ENCODE measurements at places on chromosomes 2 and 18. TPM values are rescaled to one million over a fixed set of nuclear protein-coding genes. Genes with fewer than 3 reads are reported as not detected.

The POTEJ gene
- not detected for polyA plus RNA-seq

The IL1RN gene
- polyA plus RNA-seq, result not detected

The LHCGR gene
- polyA plus RNA-seq, result 0.54 TPM

The C1QL2 gene
- 0.87 TPM for polyA plus RNA-seq

The IKZF2 gene
- polyA plus RNA-seq, result 2.0 TPM

- DNase-seq, result no peak
Measured at GRCh38 chr18:13613591-13614501, 112.5 kb downstream of the FAM210A start.

DNA sequence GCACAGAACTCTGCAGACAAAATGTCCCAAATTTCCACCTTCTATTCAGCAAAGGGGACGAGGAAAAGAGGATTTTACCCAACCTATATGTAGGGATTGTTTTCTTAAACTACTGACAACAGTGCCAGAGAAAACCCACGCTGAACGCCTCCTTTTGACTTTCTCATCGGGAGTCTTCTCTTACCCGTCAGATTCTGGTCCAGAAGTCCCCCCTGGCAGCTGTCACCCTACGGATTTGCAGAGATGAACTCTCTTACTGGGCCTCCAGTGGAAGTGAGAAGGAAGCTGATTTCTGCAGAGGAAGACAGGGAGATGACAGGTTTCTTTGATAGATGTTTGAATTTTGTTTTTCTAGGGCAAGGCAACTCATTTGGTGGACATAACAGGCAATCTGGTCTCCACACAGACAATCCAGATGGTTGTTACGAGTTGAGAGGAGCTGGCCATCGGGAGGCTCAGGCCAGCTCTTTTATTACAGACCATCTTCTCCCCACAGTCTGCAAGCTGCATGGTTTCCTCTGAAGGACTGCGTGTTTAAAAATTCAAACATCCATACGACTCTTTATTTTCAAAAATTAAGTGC lies 804.3 kb downstream of the RNF144A start:
- no peak for DNase-seq

DNA sequence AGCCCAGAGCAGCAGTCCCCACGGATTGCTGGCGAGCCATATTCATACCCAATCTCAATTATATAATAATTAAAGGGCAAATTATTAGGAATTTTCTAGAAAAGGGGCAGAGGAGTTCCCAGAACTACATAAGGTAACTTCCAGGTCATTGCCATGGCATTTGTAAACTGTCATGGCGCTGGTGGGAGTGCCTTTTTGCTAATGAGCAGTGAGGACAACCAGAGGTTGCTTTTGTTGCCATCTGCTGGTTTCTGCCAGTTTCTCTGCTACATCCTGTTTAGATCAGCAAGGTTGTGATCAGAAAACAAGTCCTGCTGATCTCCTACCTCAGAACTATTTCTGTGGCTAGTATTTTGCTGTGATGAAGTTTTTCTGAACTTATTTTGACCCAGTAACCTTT lies 159.8 kb upstream of the PIEZO2 start:
- peak; percentile 32 for DNase-seq

DNA sequence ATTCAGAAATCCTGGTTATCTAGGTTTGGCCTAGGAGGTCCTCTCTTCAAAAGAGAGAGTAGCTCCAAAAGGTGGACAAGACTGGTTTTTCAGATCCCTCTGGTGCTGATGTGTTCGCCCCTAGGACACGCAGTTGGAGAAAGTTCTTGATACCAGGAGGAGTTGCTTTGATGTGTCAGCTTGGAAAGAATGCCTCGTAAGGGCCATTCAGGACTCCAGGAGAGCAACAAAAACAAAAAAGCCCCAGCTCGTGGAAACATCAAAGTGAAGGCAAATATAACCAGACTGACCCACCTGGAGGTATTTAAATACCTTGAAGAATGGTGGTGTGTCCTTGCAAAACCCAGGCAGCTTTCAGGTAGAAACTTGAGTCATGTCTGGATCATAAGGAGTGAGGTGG lies 12.5 kb upstream of the LBH start:
- DNase-seq, result no peak

DNA sequence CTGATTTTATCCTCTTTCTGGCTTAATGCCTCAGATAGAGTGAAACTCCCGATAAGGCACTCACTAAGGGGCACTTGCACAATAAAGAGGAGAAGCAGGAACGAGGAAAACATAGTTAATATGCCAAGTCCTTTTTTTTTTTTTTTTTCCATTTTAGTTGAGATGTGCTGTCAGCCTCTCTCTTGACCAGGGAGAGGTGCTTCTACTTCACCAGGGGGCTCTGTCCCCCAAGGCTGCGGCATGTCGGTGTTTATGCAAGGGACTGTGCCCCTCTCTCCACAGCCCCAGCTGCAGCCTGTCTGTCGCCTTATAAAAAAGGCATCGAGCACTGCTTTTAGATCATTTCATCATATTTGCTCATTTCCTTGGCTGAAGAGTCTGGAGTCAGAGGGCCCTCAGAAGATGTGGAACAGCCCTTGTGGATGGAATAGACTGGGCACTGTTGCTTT lies 178.1 kb downstream of the SLC8A1 start:
- DNase-seq, result no peak

DNA sequence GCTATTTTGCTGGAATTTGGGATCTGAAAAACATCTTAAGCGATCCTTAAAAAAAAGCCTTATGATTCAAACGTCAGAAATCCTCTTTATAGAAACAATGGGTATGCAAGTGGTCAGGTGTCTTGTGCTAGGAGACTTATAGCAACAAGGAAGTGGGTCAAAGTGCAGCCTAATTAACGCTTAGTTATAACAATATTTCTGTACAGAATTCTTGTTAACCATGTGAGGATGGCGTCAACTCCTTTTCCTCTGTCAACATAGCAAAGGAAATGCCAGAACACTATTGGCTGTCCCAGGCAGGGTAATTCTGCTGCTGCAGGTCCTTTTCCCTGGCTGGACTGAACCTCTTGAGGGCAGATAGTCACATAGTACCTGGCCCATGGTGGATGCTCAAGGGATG lies 189.4 kb downstream of the MSH2 start:
- DNase-seq, result no peak

All from GM23338 (cell line).